Fibroblast of skin of right biceps (primary cell): ENCODE measurements at places on chromosomes 16 and 17.

DNA sequence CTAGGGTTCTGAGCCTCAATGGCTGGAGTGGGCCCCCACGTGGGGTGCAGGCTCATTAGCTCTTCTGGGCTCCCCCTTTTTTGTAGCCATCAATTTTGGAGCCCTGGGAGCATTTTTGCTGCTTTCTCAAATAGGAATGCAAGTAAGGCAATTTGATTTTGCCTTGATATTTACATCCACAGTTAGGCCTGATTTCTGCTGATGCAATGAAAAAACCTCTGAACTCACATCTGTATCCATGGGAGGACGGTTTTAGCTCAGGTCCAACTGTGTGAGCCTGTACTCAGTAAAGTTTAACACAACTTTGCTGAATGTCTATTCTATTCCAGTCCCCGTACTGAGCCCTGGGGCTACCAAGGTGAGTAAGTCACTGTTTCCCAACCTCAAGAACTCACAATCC, 425.0 kb downstream of the HAPSTR1 start:
- DNase-seq: no peak

- DNase-seq: peak; percentile 70
Observed at GRCh38 chr16:12089492-12090150, 113.1 kb downstream of the SNX29 start.

DNA sequence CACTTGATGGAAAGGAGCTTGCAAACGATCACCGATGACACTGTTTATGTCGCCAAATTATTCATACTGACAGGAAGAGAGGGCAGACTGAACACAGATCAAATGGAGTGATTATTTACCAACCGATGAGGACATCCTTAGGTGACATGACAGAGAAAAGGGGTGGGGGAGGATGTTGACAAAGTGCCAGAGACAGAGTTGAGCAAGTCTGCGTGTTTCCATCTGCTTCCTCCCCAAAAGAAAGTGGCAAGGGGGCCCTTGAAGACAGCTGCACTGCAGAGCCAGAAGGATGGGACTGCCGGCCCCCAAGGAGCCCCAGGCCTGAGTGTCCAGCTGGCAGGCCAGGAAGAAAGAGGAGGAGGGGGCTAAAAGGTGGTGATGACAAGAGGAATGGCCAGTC, 191.0 kb upstream of the RPL38 start:
- no peak for DNase-seq

DNA sequence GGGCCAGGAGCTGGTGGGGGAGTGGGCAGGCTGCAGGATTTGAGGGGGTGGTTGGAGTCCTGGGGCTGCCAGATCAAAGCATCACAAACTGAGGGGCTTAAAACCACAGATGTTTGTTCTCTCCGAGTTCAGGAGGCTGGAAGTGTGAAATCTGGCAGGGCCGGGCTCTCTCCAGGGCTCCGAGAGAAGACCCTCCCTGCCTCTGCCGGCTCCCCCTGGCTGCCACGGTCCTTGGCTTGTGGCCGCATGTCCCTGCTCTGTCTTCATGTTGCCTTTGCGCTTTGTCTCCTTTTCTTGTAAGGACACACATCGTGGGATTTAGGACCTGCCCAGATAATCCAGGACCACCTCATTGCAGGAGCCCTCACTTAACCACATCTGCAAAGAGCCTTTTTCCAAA, 139.8 kb upstream of the GSE1 start:
- DNase-seq: no peak

GRCh38 chr16:86199182-86199581, 300.2 kb downstream of the IRF8 start:
- no peak for DNase-seq

- no peak for DNase-seq
Observed at GRCh38 chr17:59874376-59874775, 18.4 kb downstream of the TUBD1 start.
